ENCODE measurements at places on chromosomes 16 and 17.

DNA sequence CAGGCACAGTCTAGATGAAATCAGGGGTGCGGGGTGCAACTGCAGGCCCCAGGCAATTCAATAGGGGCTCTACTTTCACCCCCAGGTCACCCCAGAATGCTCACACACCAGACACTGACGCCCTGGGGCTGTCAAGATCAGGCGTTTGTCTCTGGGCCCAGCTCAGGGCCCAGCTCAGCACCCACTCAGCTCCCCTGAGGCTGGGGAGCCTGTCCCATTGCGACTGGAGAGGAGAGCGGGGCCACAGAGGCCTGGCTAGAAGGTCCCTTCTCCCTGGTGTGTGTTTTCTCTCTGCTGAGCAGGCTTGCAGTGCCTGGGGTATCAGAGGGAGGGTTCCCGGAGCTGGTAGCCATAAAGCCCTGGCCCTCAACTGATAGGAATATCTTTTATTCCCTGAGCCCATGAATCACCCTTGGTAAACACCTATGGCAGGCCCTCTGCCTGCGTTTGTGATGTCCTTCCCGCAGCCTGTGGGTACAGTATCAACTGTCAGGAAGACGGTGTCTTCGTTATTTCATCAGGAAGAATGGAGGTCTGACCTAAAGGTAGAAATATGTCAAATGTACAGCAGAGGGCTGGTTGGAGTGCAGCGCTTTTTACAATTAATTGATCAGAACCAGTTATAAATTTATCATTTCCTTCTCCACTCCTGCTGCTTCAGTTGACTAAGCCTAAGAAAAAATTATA lies 1.6 kb downstream of the HBA1 start:
- DNase-seq, result no peak

GRCh38 chr16:67961551-67961957 lies 6.9 kb downstream of the SLC12A4 start:
- DNase-seq, result no peak

GRCh38 chr17:3256575-3256974 lies 41.6 kb downstream of the OR3A1 start:
- DNase-seq, result no peak

DNA sequence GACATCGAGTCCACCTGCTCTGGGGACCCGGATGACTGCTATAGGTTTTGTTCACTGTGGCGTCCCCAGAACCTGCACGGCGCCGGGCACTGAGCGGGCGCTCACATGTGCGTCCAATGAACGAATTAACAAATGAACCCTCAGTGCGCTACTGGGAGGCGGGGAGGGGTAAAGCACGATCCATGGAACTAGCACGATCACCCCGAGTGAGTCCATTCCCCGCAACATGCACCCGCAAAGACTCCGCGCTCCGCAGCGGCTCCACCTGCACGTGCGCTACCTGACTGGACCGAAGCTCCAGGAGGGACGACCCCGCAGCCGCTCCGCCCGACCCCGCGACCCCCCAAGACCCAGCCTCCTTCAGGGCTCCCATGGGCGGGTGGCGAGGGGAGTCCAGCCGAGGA lies 491 bp downstream of the TRAP1 start:
- DNase-seq, result peak; percentile 3

DNA sequence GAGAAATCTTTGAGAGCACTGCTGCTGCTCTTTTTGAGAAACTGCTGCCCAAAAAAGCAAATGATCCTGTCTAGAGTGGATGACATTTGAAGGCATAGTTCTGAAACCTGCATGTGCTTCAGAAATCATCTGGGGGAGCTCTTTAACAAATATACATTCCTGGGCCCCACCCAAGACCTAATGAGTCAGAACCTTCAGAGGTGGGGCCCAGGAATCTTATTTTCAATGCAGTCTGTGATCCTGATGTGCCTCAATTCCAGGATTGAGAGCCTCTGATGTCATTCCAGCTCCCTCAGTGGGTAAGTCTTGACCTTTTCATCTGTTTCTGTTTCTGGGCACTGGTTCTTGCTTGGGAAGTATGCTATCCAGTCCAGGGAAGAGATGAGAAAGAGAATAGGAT lies 42.3 kb downstream of the HNF1B start:
- no peak for DNase-seq

DNA sequence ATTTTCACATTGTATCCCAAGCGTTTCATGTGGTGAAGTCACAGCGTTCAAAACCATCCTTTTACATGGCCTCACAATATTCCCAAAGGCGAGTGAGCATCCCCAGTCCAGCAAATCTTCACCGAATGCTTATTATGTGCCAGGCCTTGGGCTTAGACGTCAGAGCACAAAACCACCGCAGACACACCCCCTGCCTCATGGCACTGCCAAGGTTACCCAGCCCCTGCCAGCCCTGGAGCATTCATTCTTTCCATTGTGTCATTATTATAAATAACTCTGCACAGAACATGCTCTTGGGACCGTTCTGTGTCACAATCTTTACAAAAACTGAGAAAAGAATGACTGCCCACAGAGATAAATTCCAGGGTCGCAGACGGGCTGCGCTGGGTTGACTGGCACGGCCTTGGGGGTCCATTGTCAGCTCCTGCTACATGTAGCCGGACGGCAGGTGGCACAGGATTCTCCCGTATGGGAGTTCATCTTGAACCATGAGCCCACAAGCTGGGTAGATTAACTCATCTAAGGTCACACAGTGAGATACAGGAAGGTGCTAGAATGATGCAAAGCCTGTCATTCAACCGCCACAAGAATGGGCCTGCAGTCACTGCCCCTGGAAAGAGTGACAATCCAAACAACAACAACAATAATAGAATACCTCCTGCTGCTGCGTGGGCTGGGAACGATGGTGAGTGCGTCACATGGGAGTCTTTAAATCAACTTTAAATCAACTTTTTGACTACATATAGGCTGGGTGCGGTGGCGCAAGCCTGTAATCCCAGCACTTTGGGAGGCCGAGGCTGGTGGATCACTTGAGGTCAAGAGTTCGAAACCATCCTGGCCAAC lies 4.5 kb upstream of the NECAB2 start:
- no peak for DNase-seq

DNA sequence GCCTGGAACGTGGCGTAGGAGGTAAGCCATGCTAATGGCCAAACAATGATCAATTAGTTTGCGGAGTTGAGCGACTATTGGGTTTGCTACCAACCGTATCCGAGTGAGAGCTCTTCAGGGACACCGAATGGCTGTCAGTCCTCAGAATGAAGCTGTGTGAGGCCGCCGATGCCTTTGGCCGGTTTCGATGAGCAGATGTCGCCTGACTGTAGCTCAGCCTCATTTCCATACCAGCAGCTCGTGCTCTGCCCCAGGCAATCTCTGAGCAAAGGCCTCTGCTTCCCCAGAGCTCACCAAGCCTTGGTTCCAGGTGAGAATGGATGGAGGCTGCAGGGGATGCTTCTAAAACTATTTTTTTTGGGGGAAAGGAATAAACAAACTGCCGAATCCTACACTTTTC lies 111.7 kb upstream of the HS3ST4 start:
- no peak for DNase-seq

DNA sequence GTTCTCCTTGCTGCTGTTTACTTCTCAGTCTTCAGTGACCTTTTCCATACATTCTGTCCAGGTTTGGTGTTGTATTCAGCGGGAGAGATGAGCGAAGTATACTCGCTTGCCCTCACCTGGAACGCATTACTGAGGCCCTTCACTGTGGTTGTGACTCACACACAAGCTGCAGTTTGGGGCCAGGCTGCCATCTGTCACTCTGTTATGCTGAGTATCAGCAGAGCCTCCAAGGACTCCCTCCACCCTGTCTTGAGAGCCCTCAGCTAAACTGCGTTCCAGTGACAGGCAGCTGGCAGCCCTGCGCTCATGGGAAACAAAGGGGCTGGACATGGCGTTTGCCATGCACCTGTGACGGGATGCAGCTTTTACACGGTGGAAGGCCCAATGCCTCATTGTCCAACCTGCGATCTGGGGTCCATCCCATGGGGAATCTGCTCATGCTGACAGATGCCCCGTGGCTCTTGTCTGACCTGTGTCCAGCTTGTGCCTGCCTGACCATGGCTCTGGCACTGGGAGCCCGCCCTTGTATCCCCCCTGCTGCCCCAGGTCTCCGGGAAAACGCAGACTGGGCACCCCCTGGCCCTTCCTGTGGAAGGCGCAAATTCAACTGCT lies 6.5 kb upstream of the ZNF778 start:
- no peak for DNase-seq

DNA sequence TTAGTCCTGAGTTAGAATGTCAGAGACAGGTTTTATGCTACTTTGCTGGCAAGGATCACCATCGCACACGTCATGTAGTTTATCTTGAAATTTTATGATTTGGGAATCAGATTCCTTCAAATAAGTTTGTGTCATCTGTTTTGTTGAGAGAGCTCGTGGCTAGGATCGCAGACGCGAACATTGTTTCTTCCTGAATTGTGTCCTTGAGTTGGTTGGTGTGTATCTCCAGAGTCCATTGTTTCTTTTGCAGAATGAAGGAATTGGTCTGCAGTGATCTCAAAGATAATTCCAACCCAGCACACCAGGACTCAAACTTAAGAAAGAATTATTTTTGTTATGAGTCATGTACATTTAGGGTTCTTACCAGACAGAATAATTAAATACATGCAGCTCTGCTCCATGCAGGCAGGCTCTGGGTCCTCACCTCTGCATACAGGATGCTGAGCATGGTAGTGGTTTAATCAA lies 51.6 kb downstream of the PRKCA start:
- no peak for DNase-seq

DNA sequence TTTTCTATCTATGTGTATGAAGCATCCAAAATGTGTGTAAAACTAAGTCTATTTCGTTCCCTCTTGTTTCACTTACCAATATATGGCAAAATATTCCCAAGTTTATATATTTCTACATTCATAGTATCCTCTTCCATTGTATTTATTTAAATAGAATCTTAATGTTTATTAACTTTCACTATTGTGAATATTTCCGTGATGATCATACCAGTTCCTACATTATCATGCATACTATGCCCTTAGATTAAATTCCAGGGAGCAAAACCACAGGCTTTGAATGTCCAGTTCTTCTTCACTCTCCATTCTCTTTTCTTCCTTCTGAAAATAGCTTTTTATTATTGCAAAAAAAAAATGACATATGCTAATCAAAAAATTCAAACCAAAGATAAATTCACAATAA lies 4.0 kb downstream of the MAP2K6 start:
- DNase-seq, result no peak

GRCh38 chr16:56695246-56695645 lies 13.0 kb downstream of the MT1X start:
- DNase-seq, result no peak

DNA sequence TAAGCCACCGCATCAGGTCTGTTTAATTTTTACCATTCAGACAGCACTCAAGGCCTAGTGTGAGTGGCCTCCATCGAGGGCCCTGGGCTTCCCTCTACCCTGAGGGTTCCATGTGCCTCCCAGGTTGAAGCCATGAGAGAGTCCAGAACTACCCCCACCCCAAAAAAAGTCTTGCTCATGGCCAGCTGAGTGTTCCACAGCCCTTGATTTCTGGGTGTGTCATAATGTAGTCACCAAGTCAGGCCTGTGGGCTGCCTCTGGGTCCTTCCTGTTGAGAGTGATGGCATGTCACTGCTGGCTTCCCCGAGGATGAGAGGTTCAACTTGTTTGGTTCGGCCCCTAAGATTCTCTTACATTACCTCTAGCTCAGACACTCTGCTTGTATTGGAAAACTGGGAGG lies 100.6 kb downstream of the PITPNC1 start:
- DNase-seq, result peak; percentile 62

DNA sequence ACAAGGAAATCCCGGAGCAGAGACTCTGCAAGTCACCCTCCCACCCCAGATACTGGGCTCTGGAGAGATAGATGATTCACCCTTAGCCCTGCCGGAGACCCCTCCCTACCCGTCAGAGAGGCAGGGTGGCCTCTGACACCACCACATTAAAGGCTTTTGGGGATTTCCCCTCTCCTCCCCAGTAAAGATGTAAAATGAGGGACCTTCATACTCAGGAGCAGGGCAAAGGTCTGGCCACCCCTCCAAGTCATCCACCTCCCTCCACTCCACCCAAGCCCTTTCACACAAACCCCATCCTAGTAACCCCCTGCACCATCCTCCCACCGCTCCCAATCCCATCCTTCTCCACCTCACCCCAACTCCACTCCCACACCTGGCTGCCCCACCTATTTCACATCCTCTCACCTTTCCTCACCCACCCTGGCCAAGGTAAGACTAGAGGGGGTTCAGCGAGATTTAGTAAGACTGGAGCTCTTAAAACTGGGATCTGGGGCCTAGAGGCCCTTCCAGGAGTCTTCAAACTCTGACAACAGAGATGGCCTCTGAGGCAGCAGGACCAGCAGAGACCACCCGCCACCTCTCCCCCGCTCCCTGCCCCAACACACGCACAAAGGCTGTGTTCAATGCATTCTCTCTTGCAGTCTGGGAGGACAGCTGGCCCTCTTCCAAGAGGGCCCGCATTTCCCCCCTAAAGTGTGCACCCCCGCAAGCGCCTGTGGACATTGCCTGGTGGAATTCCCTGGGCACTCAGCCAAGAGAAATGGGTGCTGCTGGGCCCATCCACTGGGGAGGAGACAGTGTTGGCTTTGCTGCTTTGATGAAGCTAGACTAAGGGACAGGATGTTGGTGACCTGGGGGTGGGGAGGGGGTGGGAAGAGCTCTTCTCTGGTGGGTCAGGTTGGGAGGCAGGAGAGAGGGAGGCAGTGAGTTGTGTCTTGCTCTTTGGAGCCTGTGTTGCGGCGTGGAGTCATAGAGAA lies 1.1 kb downstream of the ABAT start:
- peak; percentile 83 for DNase-seq

GRCh38 chr17:45775576-45776011 lies 8.5 kb upstream of the CRHR1 start:
- DNase-seq, result no peak

DNA sequence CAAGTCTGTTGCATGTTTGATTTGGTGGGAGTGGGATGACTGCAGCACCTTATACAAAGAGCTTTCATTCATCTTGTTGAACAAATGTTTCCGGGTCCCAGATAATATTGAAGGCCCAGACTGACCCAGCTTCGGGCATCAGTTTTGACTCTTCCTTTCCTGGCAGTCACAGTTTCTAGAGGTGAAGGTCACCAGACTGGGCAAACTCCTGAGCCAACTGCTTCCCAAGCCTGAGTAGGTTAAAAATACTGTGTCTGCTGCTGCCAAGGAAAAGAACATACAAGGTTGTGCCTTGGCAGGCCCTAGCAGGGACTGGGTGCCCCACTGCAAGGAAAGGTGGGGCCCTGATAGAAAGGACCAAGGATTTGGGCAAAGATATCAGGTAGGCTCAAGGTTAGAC lies 4.5 kb downstream of the BCKDK start:
- no peak for DNase-seq

All from CD4-positive, alpha-beta T cell treated with Interleukin-4 for 4 hours (primary cell).